Adipocyte (in vitro differentiated cells): ENCODE measurements at places on chromosomes 2 and 18.

DNA sequence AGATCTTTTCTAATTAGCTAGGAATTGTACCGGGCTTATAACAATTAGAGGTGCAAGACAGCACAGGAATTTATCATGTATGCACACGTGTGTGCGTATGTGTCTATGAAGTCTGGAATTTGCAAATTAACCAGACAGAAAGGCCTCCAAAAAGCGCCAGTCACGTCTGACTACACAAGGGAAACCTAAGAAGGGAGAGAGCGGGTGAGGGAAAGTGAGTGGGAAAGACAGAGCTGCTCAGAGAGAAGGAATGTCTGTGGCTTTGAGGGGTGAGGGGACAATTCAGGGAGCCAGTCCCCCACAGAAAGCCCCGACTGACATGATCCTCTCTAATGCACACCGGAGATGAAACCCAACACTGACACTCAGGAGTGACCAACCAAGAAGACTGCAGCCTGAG is 197.7 kb upstream of the SH3BP4 start:
- no peak for DNase-seq

GRCh38 chr2:30796699-30797098 is 10.5 kb downstream of the CAPN13 start:
- peak; percentile 15 for DNase-seq

- DNase-seq: no peak
Measured at GRCh38 chr2:63553049-63553448, 35.2 kb downstream of the WDPCP start.

DNA sequence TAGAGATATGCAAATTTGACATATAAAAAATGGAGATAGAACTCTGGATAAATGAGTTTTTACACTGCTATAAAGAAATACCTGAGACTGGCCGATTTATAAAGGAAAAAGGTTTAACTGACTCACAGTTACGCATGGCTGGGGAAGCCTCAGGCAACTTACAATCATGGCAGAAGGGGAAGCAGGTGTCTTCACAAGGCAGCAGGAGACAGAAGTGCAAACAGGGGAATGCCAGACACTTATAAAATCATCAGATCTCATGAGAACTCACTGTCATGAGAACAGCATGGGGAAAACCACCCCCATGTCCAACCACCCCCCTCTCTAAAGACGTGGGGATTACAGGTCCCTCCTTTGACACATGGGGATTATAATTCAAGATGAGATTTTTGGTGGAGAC is 1540.2 kb upstream of the SLC39A10 start:
- DNase-seq: no peak

DNA sequence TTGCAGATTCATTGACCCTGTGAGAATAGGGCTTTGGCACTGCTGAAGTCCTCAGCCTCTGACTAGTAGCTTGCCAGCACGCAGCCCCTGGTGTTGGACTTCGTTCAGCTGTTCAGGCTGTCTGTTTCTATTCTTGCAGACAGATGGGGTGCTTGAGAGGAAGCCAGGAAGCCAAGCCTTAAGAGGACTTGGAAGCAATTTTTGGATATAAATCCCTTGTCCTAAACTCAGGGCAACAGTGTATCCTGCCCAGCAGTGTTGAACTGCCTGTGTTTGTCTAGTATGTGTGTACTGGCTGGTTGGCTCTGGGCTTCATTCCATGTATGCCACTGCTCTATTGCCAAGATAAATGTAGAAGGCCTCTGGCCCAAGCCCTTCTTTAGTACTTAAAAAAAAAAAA is 108.6 kb downstream of the COMMD1 start:
- DNase-seq: peak; percentile 87

DNA sequence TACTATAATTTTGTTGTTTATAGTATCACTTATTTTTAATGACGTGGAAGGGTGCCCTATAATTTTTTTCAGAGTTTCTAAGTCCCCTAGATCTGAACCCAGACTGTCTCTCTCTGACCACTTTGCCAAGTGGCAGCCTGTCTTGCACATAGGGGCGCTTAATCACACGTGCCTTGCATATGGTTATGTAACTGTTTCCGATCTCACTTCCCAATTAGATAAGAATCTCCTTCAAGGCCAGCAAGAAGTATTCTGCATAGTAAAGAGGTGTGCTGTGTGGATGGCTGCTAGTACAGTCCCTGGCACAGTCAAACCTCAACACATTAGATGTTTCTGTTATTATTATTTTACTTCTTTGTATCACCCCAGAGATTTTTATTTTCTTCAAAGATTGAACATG is 197.8 kb upstream of the SIX2 start:
- no peak for DNase-seq

DNA sequence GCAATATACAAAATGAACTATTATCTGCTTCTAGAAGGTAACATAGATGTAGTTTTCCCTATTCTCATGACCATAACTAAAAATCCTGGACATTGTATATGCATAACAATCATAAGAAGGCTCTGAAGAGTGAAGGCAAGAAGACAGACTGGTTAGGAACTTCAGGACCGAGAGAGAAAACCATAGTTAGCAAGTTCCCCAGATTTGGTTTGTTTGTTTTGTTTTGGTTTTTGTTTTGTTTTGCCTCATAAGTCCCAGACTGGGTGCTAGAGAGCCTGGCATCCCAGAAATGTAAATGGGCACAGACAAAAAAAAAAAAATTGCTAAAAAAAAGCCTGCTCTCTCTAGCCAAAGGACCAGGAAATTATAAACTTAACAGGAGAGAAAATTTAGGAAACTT is 192.2 kb upstream of the FBXO11 start:
- no peak for DNase-seq

GRCh38 chr2:68489282-68489681 is 21.9 kb downstream of the APLF start:
- no peak for DNase-seq

DNA sequence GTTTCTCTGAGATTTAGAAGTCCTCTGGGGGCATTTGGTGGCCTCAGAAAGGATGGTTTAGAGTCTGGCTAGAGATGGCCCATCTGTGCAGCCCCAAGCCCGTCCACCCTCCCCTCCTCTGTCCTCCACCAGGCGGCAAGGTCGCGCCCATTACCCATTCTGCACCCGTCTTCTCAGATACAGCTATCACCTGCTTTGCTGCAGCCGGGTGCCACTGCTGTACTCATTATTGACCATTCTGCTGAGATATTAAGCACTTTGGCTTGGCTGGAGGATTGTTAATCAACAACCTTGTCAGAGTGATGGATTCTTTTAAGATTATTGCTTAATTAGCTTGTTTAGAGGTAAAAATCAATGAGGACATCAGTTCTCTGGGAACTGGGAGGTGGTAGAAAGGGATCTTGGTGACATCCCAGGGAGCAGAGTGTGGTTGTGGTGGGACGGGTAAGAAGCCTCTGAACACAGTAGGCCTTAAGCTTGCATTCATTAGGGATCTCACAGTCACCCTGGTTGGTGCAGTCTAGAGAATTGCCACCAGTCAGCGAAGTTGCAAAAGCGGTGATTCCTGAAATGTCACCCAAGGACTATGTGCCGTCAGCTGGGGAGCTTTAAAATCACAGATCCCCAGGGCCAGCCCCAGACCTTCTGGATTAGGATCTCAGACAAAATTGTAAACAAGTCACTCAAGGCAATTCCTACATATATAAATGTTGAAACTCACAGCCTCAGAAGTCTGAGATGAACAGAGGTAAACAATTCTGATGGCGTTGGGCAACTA is 90.9 kb downstream of the CAPN13 start:
- no peak for DNase-seq

GRCh38 chr2:159677654-159678053 is 34.7 kb upstream of the MARCHF7 start:
- DNase-seq: peak; percentile 61

GRCh38 chr18:44708451-44709083 is 27.9 kb downstream of the SETBP1 start:
- DNase-seq: peak; percentile 52

DNA sequence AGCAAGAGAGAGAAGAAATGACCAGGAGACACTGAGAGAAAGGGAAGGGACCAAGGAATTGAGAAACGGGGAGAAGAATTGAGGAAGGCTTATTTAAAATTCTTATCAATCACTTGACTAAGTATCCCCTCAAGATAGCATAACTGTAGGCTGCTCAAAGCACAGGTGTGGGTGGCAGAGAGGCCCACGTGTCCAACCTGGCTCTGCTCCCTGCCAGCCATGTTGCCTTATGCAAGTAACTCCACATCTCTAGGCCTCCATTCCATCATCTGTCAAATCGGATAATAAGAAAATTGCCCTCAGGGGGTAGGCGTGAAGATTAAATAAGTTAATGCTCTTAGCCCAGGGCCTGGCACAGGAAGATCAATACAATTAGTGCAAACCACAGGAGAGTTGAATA is 7.4 kb upstream of the NPAS2 start:
- DNase-seq: no peak

DNA sequence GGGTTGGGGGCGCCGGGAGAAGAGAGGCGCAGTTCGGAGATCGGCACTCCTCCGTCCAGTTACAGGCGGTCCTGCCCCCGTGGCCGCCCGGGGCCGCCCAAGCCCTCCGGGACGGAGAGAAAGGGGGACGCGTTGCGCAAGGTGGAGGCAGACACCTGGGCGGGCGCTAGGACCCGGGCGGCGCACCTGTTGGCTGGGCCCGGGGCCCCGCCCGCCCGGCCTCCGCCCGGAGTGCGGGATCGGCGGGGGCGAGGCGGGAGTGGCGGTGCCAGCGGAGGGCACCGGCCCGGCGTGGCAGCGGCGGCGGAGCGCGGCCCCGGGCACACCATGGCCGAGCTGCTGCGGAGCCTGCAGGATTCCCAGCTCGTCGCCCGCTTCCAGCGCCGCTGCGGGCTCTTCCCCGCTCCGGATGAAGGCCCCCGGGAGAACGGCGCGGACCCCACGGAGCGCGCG is at the start of gene SGPP2:
Gene SGPP2, plus strand, starts transcription at position 268 of the 453 bp plus-strand sequence. Its CDS starts 60 bp downstream, at position 328.
- no peak for DNase-seq

DNA sequence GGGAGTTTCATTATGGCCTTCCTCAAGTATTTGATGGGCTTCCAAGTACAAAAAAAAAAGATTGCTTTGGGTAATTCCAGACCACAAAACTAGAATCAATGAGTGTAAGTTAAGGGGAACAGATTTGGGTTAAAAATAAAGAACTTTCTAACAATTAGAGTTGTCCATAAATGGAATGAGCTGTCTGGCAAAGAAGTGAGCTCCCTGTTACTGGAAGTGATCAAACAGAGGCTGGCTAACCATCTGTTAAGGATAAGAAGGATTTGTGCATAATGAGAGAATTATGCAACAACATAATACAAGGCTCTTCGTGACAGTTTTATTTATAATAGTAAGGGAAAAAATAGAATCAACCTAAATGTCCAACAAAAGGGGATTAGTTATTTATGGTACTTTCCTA is 44.6 kb upstream of the ACVR1 start:
- DNase-seq: no peak

- no peak for DNase-seq
Measured at GRCh38 chr18:76335859-76336640, 159.0 kb downstream of the ZNF516 start.

DNA sequence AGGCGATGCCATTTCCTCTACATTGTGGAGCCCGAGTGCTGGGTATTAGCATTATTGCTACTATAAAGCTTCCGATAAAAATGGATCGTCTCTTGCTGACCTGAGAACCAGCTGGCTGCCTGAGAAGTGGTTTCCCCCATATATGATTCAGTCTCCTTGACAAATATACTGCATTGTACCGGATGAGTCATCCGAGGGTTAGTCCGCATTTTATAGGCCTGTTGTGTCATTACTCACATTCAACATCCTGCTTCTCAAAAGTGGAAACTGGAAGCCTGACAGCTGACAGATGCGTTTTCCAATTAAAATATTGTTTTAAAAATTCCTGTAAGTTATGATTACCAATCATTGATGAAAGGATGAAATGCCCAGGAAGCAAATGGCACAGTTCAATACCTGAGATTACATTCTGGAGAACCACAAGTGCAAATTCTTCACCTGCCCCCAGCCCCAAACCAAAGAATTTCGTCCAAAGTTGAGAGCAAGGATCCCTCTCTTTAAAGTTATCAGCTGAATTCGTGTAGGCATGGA is 65.7 kb downstream of the SPRED2 start:
- peak; percentile 96 for DNase-seq

DNA sequence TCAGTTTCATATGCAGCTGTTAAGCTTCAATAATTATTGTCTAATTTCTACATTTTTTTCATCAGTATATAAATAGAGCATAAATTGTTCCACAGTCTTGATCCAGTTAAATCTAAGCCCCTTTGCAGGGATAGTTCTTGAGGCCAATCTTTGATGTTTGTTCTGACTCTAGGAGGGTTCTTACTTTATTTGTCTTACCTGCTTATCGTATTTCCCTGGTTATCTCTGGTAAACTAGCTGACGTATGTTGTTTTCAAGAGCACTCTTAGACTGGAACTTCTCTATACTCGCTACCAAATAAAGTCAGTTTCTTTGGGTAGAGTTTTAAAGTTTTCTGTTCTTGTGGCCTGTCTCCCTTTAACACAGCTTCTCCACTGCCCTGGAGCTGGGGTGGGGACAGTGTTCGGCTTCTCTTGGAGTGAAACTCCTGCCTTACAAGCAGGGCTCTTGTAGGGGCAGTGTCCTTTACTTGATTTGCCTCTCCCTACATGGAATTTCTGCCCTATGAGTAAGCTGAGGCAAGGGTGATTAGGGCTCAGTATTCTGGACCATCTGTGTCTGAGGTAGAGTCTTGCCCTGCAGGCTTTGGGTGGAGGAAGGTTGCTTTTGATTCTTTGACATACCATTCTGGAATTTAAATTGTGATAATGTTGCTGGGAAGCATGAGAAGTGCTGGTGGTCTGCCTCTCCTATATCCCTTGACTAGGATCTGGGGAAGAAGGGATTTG is 90.3 kb downstream of the PTPN4 start:
- peak; percentile 41 for DNase-seq

DNA sequence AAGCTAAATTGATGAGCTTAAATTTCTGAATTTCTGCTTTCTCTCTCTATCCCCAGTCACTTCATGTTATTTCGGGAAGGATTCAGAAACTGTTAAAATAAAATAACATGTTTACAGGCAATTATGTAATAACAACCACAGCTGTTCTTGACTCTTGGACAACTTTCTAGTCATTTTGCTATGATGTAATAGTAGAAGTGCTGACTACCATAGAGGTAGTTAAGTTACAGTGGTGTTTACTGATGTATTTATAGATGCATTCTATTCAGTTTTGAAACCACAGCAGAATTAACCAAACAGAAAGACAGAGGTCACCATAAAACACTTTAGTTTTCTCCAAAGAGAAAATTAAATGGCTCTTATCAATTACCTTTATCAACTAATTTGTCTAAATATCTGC is 1292.0 kb upstream of the CHAC2 start:
- no peak for DNase-seq

GRCh38 chr2:129945557-129945956 is 33.9 kb upstream of the RAB6C start:
- DNase-seq: no peak

GRCh38 chr2:217993817-217994463 is 8.9 kb downstream of the TNS1 start:
- DNase-seq: peak; percentile 81

DNA sequence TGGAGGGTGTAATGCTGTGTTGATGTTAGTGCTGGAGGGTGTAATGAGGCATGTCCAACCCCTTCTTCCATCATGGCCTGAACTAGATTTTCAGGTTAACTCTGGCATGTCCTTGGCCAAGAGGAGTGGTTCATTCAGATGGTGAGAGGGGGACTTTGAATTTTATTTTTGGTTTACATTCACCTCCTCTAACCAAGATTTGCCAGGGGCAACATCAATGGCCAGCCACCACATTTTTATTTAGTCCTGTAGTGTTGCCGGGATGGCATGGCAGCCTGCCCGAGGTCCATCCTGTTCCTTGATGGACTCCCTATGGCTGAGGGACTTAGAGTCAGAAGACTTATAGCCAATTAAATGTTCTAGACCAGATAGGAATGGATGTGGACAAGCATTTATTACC is 484.6 kb upstream of the HS6ST1 start:
- no peak for DNase-seq

GRCh38 chr18:11149441-11150270 is at the start of gene PIEZO2:
Gene PIEZO2 (minus strand): TSS chr18:11149569. CDS start chr18:11148588, 981 bp downstream.
- DNase-seq: peak; percentile 93

- no peak for DNase-seq
Measured at GRCh38 chr2:239187464-239188253, 213.2 kb downstream of the HDAC4 start.
